ENCODE measurements at places on chromosomes 1 and 21.

- DNase-seq = no peak
Observed at GRCh38 chr1:87136607-87137341, 191.9 kb upstream of the LMO4 start.

DNA sequence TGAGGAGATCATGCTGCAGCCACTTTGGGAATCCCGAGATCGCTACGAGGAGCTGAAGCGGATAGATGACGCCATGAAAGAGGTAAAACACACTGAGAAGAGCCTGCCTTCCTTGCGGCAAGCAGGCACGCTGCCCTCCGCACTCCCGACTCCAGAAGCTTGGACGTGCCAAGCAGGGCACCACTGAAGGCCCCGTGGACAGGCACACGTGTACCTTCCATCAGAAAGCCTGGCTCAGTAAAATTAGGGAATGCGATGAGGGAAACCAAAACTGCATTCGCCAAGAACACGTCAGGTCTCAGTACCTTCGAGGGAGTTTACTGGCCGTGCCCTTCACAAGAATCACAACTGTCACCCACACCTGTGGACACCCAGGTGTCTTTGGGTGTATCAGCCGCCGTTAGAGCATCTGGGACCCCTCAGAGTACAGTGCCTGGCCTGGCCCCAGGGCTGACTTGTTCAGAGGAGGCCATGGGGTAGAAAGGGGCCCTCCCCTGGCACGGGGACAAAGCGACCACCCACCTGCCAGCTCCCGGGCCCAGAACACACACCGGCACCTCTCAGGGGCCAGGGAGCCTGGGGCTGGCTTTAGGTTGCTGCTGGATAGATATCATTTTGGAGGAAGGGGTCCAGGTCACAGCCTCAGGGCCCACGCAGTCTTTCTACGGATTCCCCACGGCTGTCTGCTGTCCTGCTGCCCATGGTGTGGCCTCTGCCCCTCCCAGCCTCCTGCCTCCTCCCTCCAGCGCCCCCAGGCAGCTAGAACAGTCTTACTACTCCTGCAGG, 108.4 kb downstream of the WDR4 start:
- DNase-seq = no peak

GRCh38 chr1:158100498-158100897, 80.2 kb upstream of the CD1D start:
- DNase-seq = no peak

DNA sequence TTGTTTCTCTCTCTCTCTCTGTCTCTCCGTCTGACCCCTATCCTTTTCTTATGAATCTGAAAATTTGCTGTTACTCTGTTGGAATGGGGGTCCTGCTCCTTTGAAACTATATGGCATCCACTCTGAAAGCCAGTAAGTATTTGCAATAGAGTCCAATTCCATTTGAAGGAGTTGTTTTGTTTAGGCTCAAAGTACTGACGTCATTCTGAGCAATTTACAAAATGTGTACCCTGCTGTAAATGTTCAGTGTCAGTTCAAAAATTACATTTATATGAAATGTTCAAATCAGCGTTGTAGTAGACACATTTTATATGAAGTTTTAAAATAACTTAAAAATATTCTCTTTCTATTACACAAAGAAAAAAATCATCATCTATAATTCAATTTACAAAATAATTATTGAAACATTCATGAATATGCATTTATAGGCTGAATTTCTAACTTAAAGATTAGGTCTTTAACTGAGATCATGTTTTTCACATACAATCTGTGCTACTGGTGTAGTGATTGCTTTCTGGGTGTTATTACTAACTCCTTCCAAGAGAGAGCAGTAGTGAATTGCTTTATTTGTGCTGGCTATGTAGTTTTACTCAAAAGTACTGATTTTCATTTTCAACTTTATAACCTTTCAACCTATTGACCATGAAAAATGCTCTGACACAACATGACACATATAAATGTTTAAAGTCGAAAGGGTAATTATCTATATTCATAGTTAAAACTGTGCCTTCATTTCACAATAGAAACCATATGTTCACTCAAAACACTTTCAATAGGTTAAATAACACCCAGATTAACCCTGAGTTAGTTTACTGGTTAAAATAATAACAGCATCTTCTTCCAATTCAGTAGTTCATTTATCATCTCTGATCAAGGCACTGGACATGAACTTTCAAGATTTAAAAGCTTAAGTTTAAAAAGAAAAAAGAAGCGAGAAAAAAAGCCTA, 253.1 kb upstream of the ADGRL4 start:
- DNase-seq = no peak

GRCh38 chr1:59079434-59080140, 217.3 kb upstream of the FGGY start:
- no peak for DNase-seq

DNA sequence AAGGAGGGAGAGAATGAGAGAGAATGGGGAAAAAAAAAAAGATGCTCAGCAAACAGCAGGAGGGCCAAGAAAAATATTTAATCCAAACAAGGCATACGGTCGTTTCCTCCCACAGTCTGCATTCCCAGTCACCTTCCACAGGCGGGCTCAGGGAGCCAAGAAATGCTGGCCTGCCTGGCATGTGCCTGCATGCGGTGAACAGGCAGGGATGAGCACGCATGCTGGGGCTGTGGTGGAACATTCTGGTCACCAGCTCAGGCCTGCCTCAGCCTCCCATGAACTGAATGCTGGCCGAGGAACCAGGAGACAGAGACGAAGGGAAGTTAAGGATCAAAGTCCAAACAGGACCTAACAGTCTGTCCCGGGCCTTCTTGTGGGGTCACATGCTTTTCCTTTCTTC, 335.3 kb downstream of the ASTN1 start:
- no peak for DNase-seq

GRCh38 chr1:46012236-46012635, 120.2 kb downstream of the PIK3R3 start:
- no peak for DNase-seq

GRCh38 chr21:42061195-42061985, 9.7 kb upstream of the UMODL1 start:
- DNase-seq = peak; percentile 64

GRCh38 chr21:39869141-39869818, 2.0 kb downstream of the PCP4 start:
- DNase-seq = no peak

Measured in DND-41 (cell line).